Caco-2 (cell line): ENCODE measurements at places on chromosomes 13 and 19.

DNA sequence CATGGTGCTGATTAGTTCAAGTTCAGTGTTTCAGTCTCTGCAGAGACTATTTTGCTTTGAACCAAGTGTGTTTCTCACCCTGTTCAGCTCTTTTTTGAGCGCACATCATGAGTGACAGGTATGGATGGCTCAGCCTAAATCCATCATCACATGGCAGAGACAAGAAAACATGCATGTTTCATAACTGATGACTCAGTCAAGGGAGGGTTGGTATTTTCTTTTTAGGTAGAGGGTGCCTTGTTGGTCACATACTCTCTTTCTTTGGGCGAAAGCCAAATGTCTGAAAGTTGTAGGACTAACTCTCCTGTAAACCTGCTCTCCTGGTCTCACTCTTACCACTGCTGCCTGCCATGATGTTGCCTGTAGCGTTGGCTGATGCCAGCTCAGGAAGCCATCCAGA, 48.1 kb upstream of the RAP2A start:
- DNase-seq, result no peak
- H3K4me3 ChIP-seq, result no peak overlapping the region
- H3K36me3 ChIP-seq, result no peaks in the 10 kb centered on the region; the same call in none of the 2 replicates
- H3K27me3 ChIP-seq, result no peaks in the 10 kb centered on the region

DNA sequence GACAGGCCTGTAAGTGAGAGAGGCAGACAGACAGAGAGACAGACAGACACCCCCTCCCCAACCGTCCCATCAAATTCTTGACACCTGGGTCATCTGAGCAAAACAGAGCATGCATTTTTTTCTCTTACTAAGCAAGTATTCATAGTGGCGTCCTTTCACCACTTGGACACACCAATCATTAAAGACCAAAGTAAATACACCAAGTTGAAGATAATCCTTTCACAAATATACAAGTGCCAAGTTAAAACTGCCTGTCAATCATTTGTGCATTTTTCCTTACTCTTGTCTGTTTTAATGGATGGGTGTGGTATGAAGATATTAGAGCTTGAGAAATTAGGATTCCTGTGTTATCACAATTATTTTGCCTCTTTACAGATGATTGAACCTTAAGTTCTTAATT, 337.3 kb downstream of the ATP8A2 start:
- DNase-seq, result peak; percentile 6
- H3K4me3 ChIP-seq, result no peak overlapping the region
- H3K27me3 ChIP-seq, result no peaks in the 10 kb centered on the region
- H3K27ac ChIP-seq, result no peak overlapping the region
- H3K36me3 ChIP-seq, result no peaks in the 10 kb centered on the region
- H3K4me1 ChIP-seq, result peaks cover 10% of the 10 kb centered on the region; the same call in 1 of the 2 replicates

DNA sequence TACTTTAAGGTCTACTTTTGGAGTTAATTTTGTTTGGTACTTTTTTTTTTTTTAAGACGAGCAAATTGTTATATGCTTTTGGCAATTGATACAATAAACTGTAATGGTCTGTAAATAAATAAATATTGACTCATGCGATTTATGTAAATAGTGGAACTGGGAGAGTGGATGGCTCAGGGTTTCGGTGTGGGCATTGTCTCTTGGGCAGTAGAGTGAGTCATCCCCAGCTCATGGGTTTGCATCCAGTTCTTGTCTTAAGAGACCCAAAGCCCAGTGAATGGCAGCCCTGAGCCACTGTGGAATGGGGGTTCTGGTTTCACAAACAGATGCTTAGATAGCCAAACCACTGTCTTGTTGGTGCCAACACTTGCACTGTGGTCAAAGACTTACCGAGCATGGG, 33.0 kb downstream of the FGF9 start:
- H3K4me1 ChIP-seq, result no peaks in the 10 kb centered on the region
- no peak overlapping the region for H3K27ac ChIP-seq
- H3K4me3 ChIP-seq, result no peak overlapping the region

GRCh38 chr13:98965325-98965724, 12.5 kb downstream of the DOCK9 start:
- no peaks in the 10 kb centered on the region for H3K27me3 ChIP-seq
- no peaks in the 10 kb centered on the region for H3K36me3 ChIP-seq
- peaks cover 23% of the 10 kb centered on the region for H3K4me1 ChIP-seq
- H3K27ac ChIP-seq, result no peak overlapping the region
- no peak for DNase-seq
- H3K4me3 ChIP-seq, result no peak overlapping the region

- H3K4me1 ChIP-seq, result no peaks in the 10 kb centered on the region
- no peak overlapping the region for H3K27ac ChIP-seq
- no peaks in the 10 kb centered on the region for H3K36me3 ChIP-seq
- H3K27me3 ChIP-seq, result no peaks in the 10 kb centered on the region
- DNase-seq, result no peak
Observed at GRCh38 chr13:29498426-29499040, 97.0 kb downstream of the SLC7A1 start.

- H3K27ac ChIP-seq, result no peak overlapping the region
- peaks cover 43% of the 10 kb centered on the region for H3K4me1 ChIP-seq
- no peak overlapping the region for H3K4me3 ChIP-seq
- peak; percentile 57 for DNase-seq
- no peaks in the 10 kb centered on the region for H3K36me3 ChIP-seq
Observed at GRCh38 chr13:27406178-27406939, 18.1 kb upstream of the GTF3A start.

GRCh38 chr19:31821346-31821745, 472.1 kb upstream of the TSHZ3 start:
- H3K27me3 ChIP-seq, result no peaks in the 10 kb centered on the region
- H3K4me1 ChIP-seq, result no peaks in the 10 kb centered on the region; the same call in 1 of the 2 replicates
- DNase-seq, result no peak
- H3K27ac ChIP-seq, result no peak overlapping the region
- no peaks in the 10 kb centered on the region for H3K36me3 ChIP-seq

GRCh38 chr19:16075430-16076153, 703 bp upstream of the TPM4 start:
- peaks cover 21% of the 10 kb centered on the region for H3K4me1 ChIP-seq
- peak overlapping the region; percentile 90 for H3K27ac ChIP-seq

DNA sequence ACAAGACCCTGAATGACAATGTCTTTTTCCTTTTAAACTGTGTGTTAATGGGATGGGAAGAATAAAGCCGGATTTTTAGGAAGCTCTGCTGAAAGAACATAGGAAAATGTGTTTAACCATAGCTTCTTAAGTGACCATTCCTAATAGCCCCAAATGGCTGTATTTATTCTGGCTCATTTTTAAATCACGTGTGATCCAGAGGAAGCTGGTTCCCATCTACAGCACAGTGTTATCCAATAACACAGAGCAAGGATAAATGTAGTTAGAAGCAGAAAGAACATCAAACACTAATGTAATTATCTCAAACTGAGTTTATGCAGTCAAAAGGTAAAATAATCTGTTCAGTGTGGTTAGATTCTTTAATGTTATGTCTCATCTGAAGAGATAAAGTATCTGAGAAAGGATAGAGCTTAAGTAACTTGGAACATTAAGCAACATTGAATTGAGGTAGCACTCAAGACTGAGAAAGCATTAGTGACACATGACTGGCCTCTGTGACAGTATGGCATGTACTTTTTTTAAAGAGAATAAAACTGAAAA, 853.3 kb downstream of the GPC5 start:
- no peaks in the 10 kb centered on the region for H3K36me3 ChIP-seq
- no peaks in the 10 kb centered on the region for H3K4me1 ChIP-seq
- no peaks in the 10 kb centered on the region for H3K27me3 ChIP-seq

DNA sequence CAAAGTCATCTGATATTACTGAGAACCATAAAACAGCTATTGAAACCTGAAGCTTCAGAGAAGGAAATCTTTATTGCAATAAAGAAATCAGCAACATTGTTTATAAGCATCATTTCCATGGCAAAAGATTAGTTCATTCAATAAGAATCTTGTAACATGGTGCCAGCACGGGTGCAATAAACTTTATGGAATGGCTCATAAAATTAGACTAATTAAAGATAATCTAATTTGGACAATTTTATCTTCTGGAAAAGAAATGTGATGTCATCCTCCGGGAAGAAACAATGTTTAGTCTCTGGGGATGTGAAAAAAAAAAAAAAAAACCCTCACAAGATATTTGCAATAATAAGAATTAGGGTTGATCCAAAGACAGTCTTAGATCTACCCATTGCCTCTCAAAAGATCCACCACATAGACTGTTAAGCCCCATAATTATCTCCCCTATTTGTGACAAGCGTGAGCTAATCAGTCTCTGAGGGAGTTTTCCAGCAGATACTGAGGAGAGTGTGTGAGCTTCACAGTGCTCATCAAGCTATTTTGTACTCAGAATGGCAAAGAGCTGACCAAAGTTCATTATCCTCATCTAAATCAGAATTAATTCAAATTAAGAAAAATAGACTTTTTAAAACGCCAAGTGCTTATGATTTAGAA, 297.0 kb upstream of the EDNRB start:
- H3K27ac ChIP-seq, result no peak overlapping the region
- H3K36me3 ChIP-seq, result no peaks in the 10 kb centered on the region
- no peaks in the 10 kb centered on the region for H3K4me1 ChIP-seq
